Fibroblast of skin of right biceps (primary cell): ENCODE measurements at places on chromosomes 12 and 14.

GRCh38 chr12:42791399-42791798 lies 201.9 kb upstream of the PRICKLE1 start:
- no peak for DNase-seq

- no peak for DNase-seq
Measured at GRCh38 chr14:76643887-76644286, 117.4 kb upstream of the VASH1 start.

DNA sequence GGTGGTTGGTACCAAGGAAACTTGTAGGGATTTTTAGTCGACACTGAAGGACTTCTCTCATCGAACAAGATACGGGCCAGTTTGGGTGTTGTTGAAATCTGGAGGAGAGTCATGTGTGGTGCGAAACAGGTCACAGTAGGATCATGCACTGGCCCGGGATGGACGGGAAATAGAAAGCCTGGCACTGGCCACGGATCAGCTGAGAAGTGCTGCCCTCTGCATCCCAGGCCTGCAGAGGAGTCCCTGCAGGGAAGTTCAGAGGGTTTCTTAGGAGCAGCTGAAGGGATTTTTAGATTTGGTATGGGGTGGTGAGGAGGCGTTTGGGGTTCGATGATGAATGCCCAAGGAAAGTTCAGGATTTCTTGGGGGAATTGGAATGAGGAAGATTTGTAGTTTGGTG lies 63.1 kb downstream of the TSPAN9 start:
- no peak for DNase-seq

DNA sequence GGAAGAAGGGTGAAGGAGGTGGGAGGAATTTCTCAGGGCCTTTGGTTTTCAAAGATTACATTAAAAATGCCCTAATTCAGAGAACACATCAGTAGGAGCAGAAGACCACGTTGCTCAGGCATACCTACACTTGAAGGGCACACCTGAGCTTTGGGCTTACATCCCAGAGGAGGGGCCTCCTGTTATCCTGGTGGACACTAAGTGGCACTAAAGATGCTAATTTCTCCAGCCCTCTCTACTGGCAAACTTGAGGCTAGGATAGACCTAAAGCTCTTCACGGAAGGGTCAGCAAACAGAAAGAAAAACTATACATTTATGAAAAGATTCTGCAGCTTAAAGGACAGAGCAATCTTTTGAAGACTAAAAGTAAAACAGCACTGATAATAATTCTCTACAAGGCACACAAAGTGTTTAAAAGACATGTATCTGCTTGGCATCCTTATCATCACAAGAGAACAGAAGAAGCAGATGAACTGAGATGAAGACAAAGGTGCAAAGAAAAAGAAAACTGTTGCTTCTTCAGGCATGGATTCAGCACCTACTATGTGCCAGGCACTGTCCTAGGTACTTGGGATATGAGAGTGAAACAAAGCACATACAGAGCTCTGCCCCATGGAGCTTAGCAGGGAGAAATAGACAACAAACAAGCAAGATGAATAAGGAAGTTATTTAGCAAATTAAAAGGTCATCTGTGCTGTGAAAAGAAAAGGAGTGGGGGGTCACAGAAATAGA lies 137.5 kb downstream of the NUAK1 start:
- DNase-seq: no peak

DNA sequence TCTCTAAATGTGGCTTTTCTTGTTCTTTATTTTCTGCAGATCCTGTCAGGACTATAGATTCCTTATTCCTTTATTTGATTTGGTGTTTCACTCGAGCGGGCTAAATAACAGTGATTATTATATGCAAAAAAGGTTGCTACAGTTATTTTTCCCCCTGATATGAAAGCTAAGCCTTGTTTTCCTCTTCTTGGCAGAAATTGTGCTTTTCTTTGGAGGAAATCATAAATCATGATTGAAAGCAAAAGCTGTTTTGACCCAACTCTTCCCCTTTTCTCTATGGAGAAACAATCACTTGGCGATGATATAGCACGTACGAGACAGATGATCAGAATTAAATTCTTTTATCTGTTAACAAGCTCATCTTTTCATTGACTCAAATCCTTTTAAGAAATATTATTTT lies 31.4 kb downstream of the PPFIBP1 start:
- no peak for DNase-seq

DNA sequence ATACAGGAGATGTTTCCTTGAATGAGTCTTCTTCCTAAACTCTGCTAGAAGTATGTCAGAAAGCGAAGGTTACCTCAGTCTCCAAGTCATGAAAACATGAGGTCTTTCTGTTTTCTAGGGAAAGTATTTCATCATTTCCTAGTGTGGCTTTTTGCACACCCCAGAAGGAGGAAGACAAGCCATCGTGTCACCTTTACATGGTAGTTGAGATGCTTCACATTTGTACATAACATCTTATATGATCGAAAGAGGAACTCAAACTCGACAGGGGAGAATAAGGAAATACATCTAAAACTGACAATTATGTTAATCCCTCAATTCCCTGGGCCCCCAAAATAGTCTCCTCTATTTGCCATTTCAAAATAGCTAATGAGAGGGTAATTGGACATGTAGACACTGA lies 214.1 kb upstream of the PLEKHG7 start:
- DNase-seq: no peak

- DNase-seq: peak; percentile 4
Measured at GRCh38 chr12:84974155-84974815, 61.7 kb upstream of the SLC6A15 start.

- peak; percentile 66 for DNase-seq
Measured at GRCh38 chr14:94132285-94132887, 3.0 kb upstream of the IFI27L2 start.

DNA sequence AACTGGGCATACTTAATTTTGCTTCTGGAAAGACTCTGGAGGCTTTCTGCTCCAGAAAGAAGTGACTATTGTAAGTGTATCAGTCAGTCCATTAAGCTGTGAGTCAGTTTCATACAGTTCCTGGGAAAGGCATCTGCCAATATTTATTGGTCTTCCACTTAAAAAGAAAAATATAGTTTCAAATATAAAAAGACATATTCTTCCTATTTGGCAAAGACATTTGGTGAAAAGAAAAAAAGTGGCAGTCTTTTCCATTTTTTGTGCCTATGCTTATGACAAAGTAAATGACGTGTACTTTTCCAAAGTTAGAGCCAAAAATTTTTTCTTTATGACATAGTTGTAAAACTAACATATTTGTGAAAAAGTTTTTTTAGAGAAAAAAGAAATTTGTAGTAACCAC lies 12.3 kb downstream of the TMEM30B start:
- DNase-seq: peak; percentile 56

- no peak for DNase-seq
Measured at GRCh38 chr14:22544881-22545420, 44.1 kb downstream of the DAD1 start.

- DNase-seq: no peak
Measured at GRCh38 chr12:120739031-120739762, 13.6 kb downstream of the ACADS start.

GRCh38 chr14:20803223-20803622 lies 579 bp upstream of the RNASE1 start:
- DNase-seq: no peak
